ENCODE measurements at places on chromosomes 5 and 9.
A peak's percentile ranks its signal among the peaks of the same experiment; 100 is the strongest.

DNA sequence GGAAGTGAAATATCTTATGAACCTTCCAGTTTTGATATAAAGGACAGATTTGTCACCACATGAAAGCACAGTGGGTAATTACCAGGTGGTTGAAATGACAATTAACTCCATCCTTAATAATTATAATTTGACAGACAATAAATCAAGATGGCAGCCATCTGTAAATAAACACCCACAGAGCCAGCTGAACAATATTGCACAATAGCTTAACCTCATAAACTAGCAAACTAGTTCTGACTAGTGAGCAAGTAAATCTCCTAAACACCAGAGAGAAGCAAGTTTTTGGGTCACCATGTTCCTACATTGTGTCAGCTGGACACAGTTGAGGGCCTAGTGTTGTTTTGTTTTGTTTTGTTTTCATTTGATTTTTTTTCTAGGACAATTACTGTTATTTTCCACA lies 577.4 kb downstream of the ACTL7B start:
- no peak for DNase-seq

GRCh38 chr5:81778642-81779041 lies 27.7 kb upstream of the SSBP2 start:
- DNase-seq = no peak

GRCh38 chr5:137147346-137147745 lies 351.8 kb downstream of the SPOCK1 start:
- no peak for DNase-seq

DNA sequence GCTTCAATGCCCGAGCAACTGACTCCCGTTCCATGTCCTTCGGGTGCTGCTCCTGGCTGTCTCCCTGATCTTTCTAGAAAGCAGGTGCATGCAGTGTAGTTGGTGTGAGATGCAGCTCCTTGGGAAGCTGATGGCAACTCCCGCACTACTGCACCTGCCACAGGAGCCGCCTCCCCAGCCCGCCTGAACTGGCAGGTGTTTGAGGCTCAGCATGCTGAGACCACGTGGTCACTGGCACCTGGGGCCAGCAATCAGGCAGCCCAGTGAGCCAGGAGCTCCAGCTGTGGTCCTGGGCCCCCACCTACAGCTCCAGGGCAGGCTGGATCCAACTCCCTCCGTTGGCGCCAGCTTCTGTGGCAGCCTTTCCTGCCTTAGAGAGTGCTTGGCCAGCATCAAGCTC lies 111.5 kb downstream of the ICE1 start:
- DNase-seq = no peak

DNA sequence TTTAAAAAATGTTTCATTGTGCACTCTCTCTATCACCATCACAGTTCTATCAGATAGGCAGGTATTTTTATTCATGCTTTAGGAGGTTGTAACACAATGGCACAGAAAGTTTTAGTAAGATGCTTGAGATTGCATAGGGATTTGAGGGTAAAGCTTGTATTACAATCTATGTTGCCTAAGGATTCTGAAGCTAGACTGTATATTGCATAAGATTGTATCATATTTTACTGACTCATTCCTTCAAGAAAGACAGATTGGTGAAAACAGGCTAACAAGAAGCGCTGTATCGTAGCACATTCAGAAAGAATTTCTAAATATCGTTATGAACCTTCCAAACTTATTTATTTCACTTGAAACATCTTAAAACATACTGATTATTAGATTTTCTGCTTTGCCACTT lies 577.7 kb downstream of the EBF1 start:
- DNase-seq = no peak

DNA sequence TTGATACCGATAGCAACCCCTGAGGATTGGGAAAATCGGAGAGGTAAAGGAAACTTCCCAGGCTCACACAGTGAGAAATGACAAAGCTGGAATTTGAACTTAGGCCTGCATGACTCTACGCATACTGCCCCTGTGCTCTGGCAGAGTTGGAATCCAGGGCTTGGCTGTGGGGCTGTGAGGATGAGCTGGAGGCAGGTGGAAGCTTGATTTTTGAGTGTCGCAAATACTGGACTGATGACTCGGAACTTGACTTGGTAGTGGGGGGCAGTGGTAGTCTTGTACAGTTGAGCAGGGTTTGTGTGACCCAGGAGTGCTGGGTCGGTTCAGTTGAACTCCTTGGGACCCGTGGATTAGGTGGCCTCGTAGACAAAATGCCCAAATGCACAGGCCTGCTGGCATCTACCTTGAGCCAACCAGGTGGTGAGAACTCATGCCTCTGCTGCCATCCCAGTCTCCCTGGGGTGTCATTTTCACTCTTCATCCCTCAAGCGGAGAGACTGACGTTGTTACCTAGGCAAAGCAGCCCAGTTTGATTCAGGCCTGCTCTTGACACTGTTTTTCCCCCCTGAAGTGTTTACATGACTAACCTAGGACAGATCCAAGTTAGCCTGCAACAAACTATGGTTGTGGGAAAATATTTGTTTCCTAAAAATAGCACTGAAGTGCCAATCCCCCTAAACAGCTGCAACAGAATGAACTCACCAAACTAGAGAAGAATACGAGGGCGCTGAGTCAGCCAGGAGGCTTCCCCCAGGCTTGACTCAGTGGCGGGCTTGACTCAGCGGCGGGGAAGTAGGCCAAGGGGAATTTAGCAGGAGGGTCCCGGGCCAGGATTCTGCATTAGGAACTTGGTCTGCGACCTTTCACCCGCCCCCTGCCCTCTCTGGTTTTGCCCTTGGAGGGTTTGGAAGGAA lies 45.7 kb upstream of the ORM1 start:
- DNase-seq = peak; percentile 64

DNA sequence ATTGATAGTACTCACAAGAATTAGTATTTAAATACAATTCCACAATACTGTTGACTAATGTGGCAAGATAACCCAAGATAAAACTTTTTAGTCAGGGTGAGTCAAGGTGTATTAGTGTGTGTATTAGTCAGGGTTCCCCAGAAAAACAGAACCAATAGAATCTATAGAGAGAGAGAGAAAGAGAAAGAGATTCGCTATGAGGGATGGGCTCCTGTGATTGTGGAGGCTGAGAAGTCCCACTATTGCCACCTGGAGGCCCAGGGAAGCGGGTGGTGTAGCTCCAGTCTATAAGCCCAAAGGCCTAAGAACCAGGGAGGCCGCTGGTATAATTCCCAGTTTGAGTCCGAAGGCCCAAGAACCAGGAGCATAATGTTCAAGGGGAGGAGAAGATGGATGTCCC lies 10.0 kb upstream of the SHISAL2B start:
- DNase-seq = no peak

DNA sequence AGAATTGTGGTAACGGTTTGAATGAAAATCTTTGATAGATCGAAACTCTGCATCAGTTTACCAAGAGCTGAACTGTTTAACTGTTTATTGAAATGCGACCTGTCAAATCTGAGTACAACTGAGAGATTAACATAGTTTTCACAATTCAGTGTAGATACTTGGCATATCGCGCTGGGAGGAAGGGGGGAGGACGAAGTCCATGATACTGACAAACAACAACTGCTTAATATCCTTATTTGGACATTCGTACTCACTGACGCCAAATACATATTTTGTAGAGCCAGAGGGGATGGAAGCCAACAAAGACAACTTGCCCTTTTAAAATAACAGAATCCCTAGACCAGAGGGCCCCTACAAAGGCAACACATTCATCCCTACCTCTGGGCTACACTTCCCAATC lies 93.2 kb downstream of the GLIS3 start:
- no peak for DNase-seq

GRCh38 chr5:58787987-58788386 lies 205.1 kb downstream of the RAB3C start:
- no peak for DNase-seq

- DNase-seq = no peak
Measured at GRCh38 chr5:55037046-55037771, 13.2 kb downstream of the GZMK start.

DNA sequence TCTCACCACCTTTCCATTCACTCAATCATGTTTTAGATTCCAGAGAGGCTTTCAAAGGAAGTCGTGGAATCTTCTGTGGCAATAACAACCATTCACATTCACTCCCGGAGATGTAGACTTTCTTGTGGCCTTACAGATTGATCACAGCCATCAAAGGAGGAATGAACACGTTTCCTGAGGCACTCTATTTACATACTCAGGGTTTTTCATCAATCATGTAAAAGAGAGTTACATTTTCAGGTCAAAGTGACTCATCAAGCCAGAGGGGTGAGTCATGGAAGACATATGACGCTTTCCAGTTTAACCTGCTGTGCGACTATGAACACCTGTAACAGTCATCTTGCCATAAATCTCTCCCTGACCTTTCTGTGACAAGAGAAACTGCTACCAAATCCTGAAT lies 39.3 kb upstream of the RAD23B start:
- no peak for DNase-seq

DNA sequence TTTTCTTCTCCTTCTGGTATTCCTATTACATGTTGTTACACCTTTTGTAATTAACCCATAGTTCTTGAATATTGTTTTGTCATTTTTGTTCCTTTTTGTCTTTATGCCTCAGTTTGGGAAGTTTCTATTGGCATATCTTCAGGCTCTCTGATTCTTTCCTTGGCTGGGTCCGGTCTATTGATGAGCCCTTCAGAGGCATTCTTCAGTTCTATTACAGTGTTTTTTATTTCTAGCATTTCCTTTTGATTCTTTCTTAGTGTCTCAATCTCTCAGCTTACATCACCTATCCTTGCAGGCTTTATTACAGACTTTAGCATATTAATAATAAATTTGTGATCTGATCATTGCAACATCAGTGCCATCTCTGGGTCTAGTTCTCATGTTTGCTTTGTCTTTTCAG lies 33.8 kb downstream of the PHF2 start:
- DNase-seq = no peak

DNA sequence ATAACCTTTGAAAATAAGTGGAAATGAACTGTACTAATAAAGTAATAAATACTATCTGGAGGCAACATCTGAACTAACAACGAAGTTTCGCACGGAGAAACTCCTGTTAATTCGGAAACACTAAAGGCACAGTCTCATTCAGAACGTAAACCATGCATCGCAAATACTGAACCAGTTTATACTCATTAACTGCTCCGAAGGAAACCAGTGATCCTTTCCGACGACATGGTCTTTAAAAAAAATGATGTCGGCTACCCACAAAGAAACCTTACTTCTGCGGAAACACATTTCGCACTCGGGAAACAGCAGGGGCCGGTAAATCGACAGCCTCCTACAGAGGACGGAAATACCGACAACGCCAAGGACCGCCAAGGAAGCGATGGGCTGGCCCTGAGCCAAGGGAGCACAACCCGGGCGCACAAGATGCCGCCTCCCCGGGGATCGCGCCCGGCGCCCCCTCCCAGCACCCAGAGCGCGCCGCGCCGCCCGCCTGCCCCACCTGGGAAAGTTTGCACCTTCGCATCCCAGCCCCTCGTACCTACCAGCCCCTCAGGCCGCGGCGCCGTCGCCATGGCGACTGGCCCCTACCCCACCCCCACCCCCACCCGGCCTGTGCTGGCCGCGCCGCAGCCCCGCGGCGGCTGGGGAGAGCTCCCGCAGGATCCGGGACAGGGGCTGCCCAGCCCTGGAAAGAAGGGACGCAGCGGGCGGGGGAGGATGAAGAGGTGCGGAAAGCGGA lies 732 bp downstream of the PRKAA1 start:
- peak; percentile 61 for DNase-seq

DNA sequence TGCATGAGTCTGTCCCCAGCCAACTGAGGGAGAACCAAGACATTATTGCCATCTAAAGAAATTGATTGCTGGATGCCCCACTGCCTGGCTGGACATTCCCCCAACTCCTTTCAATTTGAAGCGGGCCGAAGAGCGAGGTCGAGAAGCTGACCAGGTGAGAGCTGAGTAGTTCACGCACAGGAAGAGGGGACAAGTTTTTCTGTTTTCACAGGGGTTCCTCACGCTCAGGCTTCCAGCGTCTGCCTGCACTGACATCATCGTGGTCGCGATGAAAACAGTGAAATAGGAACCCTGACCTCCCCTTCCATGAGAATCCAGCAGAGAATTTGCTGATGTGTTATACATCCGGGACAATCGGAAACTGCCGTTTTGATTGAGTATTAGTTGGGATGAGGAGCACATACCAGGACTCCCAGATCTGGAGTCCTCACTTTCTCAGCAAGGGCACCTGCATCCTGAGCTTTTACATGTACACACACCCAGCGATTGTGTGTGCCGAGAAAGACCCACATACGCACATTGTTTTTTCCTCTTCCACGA lies 3.1 kb upstream of the DMRT3 start:
- no peak for DNase-seq

- DNase-seq = no peak
Measured at GRCh38 chr9:21244836-21245235, 5.0 kb upstream of the IFNA14 start.

GRCh38 chr5:93579692-93580062 lies 1.3 kb downstream of the NR2F1-AS1 start:
- DNase-seq = no peak

- DNase-seq = no peak
Measured at GRCh38 chr5:157431544-157432200, 28.3 kb upstream of the NIPAL4 start.

DNA sequence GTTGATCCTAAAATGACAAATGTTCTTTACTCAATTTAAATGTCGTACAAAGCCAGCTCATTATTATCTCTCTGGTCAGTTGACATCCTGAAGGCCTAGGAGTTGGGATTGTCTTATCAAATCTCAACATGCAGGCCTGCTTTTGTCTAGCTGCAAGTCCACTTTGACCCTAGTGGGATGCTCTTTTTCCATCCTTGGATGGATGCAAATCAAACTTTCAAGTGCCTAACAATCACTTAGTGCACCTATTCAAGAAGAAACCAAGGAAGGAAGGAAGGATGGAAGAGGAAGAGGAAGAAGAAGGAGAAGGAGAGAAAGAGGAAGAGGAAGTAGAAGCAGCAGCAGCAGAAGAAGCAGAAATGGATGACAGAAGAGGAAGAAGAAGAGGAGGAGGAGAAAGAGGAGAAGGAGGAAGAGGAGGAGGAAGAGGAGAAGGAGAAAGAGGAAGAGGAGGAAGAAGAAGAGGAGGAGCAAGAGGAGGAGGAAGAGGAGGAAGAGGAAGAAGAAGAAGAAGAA lies 109.6 kb downstream of the PIK3R1 start:
- DNase-seq = no peak

DNA sequence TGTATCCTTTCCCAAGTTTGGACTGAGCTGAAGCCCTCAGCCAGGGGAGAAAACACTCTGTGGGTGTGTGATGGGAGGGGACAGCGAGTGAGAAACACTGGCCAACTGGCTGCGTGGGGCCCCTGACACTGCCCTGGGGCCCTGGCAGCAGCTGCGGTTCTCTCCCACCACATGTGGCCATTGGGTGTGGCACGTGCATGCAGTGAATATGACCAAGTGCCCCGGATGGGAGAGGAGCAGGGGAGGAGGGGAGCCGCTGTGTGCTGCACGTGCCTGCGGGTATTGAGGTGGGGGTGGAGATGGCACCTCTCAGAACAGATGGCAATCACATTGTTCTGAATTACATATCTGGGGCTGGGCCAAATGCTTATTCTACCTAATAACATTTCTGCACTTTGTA lies 242.4 kb upstream of the PCSK5 start:
- no peak for DNase-seq

DNA sequence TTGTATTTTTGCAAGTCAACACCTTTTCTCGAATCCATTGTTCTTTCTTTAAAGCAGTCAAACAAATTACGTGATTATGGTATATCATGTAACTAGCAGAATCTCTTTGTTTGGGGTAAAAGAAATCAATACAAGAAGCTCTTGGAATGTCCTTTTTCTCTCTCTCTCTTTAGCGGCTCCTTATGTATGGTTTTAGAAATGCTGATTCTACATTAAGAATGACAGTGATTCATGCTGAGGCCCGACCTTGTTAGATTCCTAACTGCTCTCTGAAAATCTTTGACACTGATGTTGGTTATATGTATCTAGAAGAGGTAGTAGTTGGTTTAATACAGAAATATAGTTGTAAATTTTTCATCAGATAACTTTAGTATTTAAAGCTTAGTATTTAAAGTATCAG lies 76.4 kb downstream of the SNX24 start:
- DNase-seq = no peak

Measured in dorsolateral prefrontal cortex (tissue), 122 donors.